HFFc6 (cell line): ENCODE measurements at places on chromosomes 6 and 20. TPM values are rescaled to one million over a fixed set of nuclear protein-coding genes. Genes with fewer than 3 reads are reported as not detected.

Gene TREML2
- not detected in 3 replicates for total RNA-seq

- no peak for DNase-seq
Observed at GRCh38 chr6:144745439-144745838, 460.3 kb downstream of the UTRN start.

DNA sequence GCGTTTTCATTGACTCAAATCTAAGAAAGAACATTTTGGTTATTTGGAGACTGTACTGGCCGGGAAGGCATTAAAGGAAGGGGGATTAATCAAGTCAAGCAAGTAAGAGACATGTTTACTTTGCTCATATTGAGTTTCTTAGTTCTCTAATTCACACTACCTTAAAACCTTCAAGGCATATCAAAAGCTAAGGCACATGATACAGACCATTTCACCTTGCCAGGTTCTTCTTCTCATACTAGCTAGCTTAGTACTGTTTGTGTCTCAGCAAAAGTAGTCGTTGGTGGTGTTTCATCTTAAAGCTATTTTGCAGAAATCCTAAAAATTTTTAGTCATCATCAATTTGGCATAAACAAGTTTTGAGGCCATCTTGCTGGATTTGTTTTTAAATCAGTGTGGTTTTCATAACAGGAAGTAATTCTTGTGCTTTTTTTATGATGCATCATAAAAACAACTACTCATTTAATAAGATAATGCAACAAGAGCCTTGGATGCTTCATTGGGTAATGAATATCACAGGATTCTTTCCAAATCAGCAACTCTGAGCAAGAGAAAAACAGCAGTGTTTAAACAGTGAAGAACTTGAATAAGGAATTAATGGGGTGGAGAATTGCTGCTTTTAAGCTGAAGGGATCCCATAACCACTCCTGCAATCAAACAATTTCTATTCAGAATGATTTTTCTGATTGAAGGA, 425.3 kb downstream of the EPM2A start:
- peak; percentile 68 for DNase-seq

Gene SLC32A1
- not detected in 3 replicates for total RNA-seq
